Left ventricle myocardium superior (tissue), 1 donor: ENCODE measurements at places on chromosomes 2 and 18. TPM values are rescaled to one million over a fixed set of nuclear protein-coding genes. Genes with fewer than 3 reads are reported as not detected.
A peak's percentile ranks its signal among the peaks of the same experiment; 100 is the strongest.

DNA sequence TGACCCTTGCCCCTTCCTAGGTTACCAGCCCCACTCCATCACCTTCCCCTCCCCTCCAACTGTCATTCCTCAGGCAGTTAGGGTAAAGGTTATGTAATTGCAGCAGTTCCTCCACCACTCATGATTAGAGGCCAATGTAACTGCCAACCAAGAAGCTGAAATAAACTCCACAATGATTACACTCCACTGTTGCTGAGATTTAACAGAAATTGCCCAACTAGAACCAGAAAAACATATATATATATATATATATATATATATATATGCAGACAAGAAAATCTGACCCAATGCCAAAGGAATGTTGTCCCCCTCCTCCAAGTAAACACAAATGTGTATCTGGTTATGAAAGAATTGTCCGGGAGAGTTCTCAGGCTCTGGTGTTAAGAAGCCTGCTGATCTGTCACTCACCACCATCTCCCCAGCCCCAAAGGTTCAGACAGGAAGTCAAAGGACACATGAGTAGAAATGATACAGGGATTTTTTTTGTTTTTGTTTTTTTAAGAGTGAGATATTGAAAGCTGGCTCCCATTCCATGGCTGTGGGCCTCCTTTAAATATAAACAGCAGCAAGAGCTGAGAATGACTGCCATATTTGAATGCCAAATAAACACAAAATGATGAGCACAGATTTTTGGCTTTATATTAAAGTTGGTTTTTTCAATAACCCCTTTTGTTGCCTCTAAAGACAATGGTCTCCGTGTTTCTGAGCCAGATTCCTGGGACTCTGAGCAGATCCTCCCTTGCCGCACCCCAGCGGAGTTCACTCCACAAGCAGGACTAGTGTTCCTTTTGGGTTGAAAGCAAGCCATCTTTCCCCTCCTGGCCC lies 127.2 kb upstream of the MAPRE2 start:
- no peak for DNase-seq

- peak; percentile 20 for DNase-seq
Observed at GRCh38 chr2:77521931-77522470, at the start of gene LRRTM4. TSS of gene LRRTM4 (minus strand) at chr2:77522376.

GRCh38 chr2:158359846-158360245 lies 96.7 kb downstream of the CCDC148 start:
- DNase-seq: no peak

GRCh38 chr18:44130376-44130942 lies 550.2 kb upstream of the SETBP1 start:
- DNase-seq: no peak

DNA sequence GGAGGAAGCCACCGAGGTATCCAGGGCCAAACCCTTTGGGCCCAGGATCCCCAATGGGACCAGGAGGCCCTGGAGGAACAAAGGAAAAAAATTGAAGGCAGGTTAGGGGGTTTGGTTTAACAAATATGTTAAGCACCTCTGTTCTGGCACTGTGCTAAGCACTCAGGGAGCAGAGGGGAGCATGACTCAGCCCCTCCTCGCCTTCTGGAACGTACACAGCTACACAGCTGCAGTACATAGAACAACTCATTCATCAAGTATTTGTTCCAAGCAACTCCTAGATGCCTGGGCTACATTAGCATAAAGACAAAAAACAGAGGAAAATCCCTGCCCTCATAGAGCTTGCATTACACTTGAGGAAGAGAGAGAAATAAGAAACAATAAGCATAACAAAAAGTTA lies 153.6 kb downstream of the COL4A4 start:
- no peak for DNase-seq

DNA sequence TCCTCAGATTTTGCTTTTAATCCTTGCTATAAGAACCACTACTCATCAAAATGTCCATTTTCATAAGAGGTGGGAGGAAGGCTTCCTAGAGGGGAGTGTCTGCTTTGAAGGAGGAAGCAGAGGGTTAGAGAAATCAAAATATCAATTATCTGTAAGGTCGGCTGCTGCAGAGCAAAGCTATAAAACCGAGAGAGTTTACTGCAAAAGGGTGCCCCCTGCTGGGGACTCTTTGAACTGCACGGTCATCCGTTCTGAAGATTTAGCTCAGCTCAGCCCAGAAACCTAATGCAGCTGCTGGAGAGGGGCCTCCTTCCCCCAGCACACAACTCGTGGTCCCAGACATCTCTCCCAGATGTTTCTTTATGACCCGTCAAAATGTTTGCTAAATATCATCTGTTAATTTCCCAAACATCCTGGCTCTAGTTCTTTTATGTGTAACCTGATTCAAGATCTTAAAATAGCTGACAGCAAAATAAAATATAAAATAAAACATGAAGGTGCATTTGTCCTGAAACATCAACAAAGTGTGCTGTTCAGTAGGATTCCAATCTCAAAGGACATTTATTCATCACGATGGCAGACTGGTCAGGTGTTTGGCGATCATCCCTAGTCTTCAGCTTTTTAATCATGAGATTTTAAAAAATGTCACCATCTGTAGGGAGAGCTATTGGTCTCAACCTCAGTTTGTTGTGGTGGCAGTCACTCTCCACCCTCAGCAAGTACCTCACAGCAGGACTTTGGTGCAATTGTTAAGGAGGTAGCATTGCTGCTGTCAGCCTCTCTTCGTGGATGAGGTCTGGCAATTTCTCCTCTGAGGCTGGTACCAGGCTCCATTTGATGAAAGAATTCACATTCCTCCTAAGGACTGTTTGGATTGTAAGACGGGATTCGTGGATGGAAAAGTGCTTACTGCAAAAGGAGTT lies 185.9 kb downstream of the MTX2 start:
- DNase-seq: peak; percentile 88

DNA sequence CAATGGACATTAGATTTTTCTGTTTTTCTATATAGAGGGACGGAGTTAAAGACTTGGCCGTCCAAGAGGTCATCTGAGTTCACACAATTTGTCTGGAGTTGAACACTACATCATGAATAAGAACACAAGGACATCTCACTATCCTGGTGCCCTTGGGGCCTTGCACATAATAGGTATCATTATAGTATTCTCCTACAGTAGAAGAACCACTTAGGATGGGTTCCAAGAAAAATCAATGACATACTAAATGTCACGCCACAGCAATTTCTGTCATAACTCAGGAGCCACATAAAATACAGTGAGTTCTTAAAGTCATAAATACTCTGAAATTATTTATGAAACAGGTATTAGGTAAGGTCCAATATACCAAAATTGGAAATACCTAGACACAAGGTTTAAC lies 154.4 kb downstream of the NCKAP5 start:
- no peak for DNase-seq

DNA sequence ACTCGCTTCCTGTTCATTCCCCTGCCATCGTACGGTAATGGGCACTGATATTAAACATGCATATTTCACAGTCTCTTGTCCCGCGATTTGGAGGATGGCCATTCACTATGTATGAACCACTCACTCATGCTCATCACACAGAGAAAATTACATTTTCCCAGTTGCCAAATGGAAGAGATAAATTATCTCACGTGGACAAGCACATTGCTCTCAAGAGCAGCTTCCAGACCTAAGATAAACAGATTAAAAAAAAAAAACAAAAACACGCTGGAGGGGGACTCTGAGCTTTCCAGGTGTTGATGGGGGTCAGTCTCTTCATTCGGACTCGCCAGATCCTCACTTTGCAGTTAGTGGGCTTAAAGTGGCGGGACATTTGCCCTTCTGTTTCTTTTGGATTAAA lies 1.7 kb upstream of the MAPK4 start:
- no peak for DNase-seq

DNA sequence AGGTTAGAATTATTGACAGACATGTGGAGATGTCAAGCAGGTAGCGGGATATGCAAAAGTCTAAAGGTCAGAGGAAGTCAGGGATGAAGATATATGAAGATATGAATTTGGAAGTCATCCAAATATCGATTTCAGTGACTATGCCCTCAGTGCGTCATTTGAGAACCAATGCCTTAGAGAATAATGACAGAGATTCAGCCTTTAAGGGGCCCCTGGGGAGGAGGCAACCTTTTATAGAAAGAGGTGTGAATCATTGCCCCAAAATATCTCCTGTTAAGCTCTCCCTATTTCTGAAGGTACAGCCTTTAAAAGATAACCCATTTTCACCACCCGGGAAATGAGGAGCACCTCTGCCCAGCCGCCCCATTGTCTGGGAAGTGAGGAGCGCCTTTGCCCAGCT lies 223.4 kb downstream of the NCKAP5 start:
- no peak for DNase-seq

- no peak for DNase-seq
Observed at GRCh38 chr2:231680285-231680991, 27.9 kb upstream of the PTMA start.

DNA sequence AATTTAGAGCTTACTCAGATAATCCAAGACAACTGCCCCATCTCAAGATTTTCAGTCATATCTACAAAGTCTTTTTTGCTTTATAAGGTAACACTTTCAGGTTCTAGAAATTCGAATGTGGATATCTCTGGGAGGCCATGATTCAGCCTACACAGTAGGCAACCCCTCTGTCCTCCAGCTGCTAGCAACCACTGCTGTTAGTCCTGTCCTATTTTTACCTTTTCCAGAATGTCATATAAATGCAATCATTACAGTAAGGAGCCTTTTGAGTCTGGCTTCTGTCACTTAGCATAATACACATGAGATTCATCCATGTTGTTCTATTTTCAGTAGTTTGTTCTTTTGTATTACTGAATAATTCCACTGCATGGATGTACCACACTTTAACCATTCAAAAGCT lies 28.5 kb upstream of the MARCHF7 start:
- no peak for DNase-seq

DNA sequence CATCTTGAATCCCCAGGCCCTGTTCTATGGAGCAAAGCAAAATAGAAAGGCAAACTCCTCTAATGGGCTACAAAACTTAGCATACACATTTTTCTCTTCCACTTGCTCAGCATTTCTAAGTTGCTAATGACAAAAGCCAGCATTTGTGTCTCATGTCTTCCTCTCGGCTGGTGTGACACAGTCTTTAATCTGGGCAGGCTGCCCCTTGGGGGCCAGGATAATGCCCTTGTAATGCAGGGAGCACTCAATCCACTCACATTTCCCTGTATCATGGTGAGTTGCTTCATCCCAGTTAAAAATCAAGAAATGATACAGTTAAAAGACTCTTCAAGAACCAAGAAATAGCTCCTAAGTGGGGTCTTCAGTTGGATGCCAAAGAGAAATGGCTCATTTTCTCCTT lies 109.1 kb upstream of the FBXO11 start:
- DNase-seq: no peak

- no peak for DNase-seq
Observed at GRCh38 chr2:176830362-176830761, 382.2 kb upstream of the HNRNPA3 start.

DNA sequence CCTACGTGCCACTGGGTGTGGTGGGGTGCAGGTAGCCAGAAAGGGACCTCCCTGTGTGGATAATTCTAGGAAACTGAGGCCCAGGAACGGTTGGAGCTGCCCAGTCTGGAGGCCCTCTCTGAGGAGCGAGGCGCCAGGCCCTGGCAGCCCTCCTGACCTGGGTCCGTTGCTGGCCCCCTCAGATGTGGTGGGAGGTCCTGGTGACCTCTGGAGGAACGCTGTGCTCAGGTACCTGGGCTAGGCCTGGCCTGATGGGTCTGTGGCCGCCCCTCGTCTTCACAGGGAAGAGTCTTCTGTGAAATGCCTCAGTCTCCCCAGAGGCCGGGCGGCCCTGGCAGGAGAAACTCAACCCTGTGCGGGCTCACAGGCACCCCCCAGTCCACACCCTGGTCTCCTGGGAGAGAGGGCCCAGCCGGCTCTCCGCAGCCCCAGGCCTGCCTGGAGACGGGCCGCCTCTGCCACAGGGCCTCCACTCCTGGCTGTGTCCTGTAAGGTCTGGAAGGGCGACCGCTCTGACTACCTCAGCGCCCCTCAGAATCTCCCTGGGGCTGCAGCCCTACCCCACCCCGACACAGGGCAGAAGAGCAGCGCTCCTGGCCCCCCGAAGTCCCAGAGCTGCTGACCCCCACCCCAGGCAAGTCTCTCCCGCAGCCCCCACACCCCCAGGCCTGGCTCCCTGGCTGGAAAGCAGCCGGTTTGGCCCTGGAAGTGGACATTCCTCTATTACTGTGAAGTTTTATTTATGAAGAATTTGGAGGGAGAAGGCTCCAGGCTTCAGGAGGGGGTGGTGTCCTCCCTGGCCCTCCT lies 3.7 kb downstream of the B3GNT7 start:
- no peak for DNase-seq

- no peak for DNase-seq
Observed at GRCh38 chr2:52686935-52687334, 1080.7 kb upstream of the CHAC2 start.

DNA sequence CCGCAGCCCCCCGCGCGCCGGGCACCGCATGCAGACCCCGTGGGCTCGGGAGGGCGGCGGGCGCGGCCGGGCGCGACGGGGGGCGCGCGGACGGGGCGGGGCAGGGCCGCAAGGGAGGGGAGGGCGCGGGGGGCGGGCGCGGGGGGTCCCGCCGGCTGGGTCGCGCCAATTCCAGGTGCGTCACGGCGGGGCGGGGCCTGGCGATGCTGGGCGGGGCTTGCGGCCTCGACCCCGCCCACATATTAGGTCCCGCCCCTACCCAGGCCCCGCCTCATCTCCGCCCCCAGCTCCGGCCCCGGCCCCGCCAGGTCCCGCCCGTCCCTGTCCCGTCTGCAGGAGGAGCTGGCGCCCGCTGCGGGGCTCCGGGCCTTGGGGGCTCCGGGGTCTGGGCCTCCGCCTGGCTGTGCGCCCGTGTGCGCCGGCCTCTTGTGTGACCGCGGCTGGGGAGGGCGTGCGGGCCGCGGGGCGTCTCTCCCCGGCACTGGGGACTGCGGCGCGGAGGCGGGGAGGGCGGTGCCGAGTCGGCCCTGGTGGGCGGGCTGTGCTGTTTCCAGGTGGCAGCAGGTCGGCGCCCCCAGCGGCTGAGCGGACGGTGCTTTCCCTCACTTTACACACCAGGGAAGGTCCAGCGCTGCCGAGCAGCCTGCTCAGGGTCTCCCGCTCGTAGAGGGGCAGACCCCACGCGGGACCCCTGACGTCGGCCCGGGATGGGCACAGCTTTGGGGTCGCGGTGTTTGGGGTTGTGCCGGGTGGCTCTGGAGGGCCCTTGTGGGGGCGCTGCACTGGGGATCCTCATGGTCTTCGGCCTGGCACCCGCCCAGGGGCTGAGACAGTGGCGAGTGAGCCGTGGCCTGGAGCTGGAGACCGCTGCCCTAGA lies 554 bp downstream of the ING5 start:
- peak; percentile 90 for DNase-seq

- DNase-seq: no peak
Observed at GRCh38 chr2:146392631-146393030, 1452.2 kb upstream of the ACVR2A start.

- DNase-seq: no peak
Observed at GRCh38 chr18:62876828-62877227, 161.5 kb downstream of the PHLPP1 start.

C2orf72 gene
- total RNA-seq: 0.07 TPM

CYTIP gene
- total RNA-seq: 1.2 TPM

PLEK gene
- total RNA-seq: 4.1 TPM

ALPP gene
- total RNA-seq: not detected

METTL4 gene
- total RNA-seq: 5.9 TPM

CCDC141 gene
- total RNA-seq: 139 TPM

SIGLEC15 gene
- 0.10 TPM for total RNA-seq

SERPINB13 gene
- total RNA-seq: not detected

SRD5A2 gene
- total RNA-seq: not detected
